ENCODE measurements at places on chromosomes 16 and 17.

DNA sequence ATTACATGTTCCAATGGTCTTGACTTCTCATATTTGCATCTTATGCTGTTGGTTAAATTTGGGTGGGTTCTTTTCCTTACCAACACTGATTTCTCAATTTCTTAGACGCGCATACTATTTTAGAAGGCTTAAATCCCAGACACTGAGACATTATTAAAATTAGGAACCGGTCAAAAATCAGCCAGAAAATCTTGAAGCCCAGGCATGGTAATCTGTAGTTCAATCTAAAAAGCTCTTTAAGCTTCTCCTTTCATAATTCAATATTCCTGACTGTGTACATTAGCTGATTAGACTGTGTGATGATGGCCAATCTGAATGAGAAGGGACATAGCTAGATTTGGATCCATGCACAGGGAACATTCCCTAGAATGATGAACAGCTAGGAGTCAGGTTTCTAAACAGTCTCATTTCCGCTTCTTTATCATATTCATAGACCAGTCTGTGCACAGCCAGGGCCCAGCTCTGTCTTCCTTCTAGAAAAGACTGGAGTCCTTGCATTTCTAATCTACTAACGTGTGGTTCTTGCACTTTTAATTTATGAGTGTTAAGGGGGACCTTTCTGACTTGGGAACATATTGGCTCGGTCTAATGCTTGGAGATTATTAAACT lies 189.3 kb downstream of the AATF start:
- no peak for DNase-seq

- no peak for DNase-seq
Observed at GRCh38 chr17:51118330-51119195, 2.1 kb downstream of the SPAG9 start.

DNA sequence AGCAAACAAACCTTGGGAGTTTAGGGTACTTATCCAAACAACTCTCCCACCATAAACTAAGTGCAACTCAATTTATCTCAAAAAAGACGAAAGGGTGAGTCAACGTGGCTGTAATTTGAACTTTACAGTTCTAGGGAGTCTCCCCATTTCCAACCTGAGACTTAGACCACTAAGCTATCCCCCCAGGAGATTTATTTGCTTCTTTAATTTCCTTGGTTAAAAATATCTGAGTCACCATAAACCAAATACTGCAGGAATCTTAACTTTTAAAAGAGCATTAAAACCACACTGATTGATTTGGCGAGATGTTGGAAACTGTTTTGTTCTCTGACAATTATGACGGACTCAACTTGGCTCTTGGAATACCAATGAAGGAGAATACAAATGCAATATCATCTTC lies 299.3 kb upstream of the SOX9 start:
- no peak for DNase-seq

GRCh38 chr17:40260528-40260927 lies 27.2 kb upstream of the CDC6 start:
- no peak for DNase-seq

DNA sequence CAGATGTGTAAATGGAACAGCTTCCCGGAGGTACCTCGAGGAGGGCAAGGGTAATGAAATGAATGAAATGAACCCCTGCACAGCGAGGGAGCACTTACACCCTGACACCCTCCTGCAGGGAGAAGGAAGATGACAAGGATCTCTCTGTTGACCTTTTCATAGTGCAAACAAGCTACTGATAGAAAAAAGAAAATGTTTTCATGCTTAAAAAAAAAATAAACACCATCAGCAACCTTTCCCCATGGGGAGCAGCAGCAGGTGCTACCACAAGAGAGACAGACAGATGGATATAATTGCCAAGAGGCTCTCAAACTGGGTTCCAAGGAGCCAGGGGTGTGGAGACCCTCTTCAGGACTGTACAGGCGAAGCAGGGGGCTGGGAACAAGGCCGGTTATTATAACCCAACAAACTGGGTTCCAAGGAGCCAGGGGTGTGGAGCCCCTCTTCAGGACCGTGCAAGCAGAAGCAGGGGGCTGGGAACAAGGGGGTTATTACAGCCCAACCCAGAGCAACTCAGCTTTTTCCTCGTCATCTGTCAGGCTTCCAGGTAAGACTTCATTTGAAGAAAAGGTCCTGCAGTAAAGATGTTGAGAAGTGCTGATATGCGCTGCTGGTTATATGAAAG lies 718 bp upstream of the RPH3AL start:
- no peak for DNase-seq

GRCh38 chr17:4463818-4464476 lies 30.2 kb downstream of the SPNS3 start:
- DNase-seq, result no peak

DNA sequence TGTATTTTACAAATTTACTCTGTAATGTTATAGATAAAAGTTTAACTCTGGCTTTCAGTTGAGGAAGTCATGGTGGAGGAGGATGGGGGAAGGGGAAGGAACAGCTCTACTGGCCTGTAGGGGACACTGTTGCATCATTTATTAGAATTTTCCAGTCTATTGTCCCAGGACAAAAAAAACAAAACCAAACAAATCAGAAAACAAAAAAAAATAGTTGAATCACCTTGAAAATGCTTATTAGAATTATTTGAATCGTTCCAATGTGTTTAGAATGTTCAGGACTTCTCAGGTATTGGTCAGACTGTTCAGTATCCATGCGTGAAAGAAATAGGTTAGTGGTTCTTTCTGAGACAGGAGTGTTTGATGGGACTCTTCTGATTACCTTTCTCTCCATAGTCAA lies 242.0 kb downstream of the FTO start:
- peak; percentile 23 for DNase-seq

DNA sequence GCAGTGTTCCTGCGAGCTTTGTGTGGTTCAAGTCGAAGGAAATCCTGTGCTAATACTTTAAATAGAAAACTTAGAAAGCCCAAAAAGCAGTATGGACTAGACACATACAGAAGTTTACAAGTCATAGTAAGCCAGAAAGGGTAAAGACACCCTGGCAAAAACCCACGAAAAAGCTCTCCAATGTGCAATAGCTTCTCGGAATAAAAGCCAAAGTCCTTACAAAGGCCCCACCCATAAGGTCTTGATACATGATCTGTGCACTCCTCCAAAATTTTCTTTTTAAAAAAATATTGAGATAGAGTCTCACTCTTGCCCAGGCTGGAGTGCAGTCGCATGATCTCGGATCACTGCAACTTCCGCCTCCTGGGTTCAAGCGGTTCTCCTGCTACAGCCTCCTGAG lies 10.3 kb downstream of the C16orf86 start:
- DNase-seq, result no peak

DNA sequence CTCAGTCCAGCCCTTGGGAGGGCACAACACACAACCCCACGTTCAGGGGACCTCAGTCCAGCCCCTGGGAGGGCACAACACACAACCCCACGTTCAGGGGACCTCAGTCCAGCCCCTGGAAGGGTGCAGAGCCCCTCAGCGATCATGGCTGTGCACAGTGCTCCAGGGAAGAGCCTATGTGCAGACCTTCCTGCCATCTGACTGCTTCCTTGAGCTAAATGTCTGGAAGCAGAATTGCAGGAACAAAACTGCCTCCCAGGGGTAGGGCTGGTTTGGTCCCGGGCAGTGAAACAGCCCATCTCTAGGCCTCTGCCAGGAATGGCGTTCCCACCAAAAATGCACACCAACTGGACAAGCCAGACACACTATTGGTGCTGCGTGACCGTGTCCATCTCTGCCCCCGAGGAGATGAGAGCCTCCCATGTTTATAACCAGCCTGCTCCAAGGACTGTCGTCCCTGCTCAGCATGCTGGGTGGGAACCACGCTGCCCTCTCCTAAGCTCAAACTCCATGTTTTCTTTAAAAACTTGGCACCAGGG lies 44.0 kb downstream of the ZNF276 start:
- DNase-seq, result no peak

DNA sequence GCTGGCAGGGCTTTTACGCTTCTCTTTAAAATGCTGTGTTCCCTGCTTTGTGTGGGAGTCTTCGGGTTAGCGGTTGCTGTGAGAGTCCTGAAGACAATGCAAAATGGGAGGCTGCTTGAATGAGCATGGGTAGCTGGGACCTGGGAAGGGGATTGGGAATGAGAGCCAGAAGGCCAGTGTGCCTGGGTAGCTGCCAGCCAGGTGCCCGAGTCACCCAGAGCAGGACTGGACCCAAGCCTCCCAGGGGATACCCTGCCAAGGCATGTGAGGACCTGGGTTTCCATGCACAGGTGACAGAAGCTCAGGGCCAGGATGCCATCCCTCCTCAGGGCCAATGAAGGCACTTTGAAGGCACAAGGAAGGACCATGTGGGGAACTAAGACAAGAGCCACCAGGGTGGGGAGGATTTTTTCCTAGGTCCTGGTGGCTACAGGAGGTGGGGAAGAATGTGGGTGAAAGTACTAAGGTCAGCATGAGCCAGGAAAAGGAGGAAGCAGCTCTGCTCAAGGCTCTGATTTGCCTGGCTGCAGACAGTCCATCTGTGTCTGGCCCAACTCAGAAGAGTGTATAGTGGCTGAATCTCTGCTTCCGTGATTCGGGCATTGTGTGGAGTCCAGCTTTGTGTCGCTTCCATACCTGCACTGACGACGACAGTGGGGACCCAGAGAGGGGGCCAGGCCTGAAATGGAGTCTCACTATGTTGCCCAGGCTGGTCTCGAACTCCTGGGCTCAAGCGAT lies 20.5 kb downstream of the TMEM94 start:
- no peak for DNase-seq

DNA sequence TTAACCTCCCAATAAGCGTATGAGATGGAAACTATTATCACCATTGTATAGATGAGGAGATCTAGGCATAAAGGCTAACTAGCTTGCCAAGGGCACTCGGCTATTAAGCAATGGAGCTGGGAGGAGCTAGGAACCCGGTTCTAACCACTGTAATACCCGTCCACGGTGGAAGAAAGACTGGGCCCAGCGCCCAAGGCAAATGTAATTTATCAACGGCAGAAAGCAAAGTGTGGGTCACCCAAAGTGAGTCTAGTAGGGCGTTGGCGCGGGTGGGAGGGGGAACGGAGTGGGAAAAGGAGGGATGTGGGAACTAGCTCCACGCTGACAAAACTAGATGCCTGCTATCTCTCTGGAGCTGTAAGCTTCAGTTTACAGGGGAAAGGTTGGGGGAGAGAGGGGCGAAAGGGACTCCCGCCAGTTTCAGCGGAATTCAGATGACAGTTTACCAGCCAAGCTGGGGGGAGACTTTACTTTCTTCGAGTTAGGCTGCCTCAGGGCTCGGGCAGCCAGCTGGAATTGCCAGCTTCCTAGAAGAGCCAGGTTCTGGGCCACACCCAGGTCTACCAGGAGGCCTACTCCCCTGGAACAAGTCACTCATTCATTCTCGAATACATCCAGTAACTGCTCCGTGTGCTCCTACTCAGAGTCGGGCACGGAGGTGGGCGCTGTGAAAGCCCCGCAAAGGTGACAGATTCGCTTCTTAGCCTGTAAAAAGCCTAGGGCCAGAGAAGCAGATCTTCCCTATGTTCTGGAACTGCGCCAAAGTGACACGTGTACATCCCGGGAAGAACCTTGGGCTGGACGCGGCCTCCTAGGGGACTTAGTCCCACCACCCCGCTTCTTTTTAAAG lies 837 bp downstream of the LRRC59 start:
- DNase-seq, result no peak

DNA sequence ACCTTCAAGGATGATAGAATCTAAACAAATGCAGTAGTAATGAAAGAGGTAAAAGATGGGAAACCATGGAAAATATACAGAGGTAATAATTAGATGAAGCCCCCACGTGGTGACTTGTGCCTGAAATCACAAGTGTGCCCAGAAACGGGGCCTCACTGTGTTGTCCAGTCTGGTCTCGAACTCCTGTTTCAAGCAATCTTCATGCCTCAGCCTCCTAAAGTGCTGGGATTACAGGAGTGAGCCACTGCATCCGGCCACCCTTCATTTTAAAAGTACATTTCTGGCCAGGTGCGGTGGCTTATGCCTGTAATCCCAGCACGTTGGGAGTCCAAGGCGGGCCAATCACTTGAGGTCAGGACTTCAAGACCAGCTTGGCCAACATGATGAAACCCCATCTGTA lies 14.2 kb upstream of the PRR14 start:
- DNase-seq, result no peak

- no peak for DNase-seq
Observed at GRCh38 chr17:20313891-20314290, 153.4 kb downstream of the LGALS9B start.

DNA sequence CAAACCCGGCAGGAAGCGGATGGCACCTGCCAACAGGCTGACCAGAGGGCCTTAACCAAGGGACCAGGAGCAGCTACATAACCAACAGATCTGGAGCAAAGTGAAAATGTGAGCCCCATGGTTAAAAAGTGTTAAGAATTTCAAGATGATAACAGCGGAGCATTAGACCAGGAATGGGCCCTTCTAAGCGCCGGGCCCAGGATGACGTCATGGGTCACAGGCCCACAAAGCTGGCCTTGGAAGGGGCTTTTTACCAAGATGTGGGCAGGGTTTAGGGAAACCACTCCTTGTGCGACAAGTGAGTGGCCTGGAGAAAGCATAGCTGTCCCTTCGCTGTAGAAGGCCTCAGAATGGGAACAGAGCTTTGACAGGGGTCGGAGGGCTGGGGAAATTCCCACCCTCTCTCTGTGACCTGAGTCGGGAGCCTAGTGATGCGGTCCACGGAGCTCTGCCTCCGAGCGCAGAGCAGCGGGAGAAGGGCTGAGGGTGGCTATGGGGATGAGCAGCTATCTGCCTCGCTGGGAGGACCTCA lies 84.4 kb upstream of the RPL38 start:
- DNase-seq, result no peak

DNA sequence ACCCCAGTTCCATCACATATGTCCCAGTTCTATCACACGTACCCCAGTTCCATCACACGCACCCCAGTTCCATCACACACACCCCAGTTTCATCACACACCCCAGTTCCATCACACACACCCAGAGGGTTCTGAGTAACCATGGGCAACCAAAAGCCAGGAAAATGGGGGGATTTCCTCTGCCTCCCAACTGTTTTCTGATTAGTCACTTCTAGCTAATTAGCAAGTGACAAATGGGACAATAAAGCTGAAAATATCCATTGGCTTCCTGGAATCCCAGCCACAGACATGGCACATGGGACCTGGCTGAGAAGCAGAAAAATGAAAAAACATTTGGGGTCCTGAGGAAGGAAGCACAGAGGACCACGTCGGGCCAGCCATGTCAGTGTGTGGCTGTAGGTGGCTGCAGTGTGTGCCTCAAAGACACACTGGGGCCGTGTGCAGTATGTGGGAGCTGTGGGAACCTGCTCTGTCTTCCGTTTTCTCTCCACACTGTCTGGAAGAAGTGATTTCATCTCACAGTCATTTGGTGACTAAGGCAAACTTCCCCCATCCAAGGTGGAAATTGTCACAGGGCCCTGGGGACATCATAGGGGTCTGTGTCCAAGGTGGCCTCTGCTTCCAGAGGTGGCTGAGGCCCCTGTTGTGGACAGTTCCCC lies 106.7 kb downstream of the CMIP start:
- no peak for DNase-seq

GRCh38 chr16:54787045-54787444 lies 143.6 kb upstream of the IRX5 start:
- DNase-seq, result no peak

GRCh38 chr16:25747160-25747758 lies 55.5 kb downstream of the HS3ST4 start:
- no peak for DNase-seq

DNA sequence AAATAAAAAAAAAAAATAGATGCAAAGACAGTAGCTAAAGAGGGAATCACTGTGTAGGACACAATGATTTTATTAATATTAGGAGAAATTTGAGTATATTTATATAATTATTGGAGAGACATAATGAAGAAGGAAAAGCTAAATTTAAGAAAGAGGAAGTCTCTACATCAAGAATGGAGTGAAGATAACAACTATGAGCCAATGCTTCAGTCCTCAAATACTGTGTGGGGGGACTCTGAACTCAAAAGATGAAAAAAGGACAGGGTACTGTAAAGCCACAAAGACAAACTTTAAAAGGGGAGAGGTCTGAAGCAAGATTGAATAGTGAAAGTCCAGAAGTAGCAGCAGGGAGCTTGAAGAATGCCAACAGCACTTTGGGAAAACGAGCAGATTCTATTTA lies 44.7 kb downstream of the SKAP1 start:
- no peak for DNase-seq

Measured in AG04450 (cell line).